ENCODE measurements at places on chromosomes 7 and 10.

- DNase-seq: no peak
Measured at GRCh38 chr7:133436014-133436428, 183.1 kb downstream of the EXOC4 start.

DNA sequence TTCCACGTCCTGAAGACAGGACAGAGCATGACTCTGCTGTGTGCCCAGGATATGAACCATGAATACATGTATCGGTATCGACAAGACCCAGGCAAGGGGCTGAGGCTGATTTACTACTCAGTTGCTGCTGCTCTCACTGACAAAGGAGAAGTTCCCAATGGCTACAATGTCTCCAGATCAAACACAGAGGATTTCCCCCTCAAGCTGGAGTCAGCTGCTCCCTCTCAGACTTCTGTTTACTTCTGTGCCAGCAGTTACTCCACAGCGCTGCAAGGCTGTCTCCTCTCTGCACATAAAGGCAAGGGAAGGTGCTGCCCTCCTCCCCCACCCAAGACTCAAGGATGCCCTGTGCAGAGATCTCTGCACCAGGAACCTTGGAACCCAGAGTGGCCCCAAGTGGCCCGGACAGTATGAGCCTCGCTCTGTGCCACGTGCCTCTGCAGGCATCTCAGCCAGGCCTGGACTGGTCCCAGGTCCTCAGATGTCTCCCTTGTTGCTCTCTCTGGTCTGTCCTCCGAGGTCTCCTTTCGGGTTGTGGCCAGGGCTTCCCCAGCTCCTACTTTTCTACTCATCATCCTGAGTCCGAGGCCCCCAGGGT, 230.3 kb upstream of the PRSS58 start:
- DNase-seq: no peak

DNA sequence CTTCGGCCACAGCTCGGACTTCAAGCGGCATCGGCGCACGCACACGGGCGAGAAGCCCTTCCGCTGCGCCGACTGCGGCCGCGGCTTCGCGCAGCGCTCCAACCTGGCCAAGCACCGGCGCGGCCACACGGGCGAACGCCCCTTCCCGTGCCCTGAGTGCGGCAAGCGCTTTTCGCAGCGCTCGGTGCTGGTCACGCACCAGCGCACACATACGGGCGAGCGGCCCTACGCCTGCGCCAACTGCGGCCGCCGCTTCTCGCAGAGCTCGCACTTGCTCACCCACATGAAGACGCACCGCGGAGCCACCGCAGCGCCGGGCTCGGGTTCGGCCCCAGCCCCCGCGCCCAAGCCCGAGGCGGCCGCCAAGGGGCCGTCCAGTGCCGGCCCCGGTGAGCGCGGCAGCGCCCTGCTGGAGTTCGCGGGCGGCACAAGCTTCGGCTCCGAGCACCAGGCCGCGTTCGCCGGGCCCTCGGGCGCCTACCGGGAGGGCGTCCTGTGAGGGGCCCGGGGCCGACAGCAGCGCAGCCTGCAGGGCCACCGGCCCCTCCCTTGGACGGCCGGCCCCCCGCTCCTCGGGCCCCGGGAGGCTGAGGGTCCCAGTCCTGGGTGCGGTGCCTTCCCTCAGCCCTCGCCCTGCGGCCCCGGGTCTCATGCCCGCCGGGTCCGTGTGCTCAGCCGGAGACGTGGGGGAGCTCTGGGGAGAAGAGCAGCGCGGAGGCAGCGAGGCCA, 17.2 kb downstream of the ZNF316 start:
- DNase-seq: no peak

DNA sequence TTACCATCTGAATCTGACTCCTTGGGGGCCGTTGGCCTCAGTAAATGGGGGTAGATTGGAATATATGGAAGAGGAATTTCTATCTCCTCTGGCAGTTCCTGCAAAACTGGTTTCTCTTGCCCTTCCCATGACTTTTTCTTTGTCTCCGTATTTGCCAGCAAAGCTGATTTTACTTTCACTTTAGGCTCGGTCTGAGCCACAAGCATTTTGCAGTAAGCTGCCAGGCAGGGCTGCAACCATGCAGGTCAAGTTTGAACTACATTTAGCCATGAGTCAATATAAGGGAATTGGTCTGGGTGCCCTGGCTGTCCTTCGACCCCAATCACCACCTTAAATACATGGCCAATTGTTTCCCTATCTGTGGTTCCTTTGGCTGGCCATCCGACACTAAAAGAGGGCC, 104.3 kb downstream of the TRIM24 start:
- no peak for DNase-seq

GRCh38 chr7:135645296-135645904, 16.9 kb upstream of the STMP1 start:
- DNase-seq: no peak

GRCh38 chr10:3836222-3836820, 51.3 kb upstream of the KLF6 start:
- no peak for DNase-seq

GRCh38 chr7:55555160-55555559, 17.1 kb downstream of the VOPP1 start:
- no peak for DNase-seq

DNA sequence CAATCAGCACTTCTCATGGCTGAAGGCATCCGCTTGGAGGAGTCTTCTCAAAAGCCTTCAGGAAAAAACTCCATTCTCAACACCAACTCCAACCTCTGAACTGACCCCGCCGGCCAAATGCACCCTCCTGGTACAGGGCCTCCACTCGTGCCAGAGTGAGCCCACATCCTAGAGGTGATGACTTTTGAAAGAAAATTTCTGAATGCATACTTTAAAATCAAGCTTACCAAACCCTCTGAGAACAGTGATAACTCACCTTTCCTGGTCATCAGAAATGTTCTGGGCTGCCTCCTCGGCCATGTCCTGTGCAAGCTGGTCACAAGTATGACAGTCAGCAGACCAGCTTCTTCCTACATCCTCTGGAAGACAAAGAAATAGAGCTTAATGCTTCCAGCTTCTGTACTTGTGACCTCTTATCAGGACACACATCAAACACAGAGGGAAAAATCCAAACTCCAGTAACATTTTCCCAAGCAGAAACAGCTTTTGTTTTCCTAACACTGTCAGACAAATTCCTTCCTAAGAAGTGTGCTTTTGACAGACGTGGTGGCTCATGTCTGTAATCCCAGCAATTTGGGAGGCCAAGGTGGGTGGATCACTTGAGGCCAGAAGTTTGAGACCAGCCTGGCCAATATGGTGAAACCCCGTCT, at the start of gene PKD1L1:
Gene PKD1L1 (minus strand): TSS at position 326 of the 650 bp plus-strand sequence. CDS start 26 bp downstream, at position 300.
- DNase-seq: no peak

DNA sequence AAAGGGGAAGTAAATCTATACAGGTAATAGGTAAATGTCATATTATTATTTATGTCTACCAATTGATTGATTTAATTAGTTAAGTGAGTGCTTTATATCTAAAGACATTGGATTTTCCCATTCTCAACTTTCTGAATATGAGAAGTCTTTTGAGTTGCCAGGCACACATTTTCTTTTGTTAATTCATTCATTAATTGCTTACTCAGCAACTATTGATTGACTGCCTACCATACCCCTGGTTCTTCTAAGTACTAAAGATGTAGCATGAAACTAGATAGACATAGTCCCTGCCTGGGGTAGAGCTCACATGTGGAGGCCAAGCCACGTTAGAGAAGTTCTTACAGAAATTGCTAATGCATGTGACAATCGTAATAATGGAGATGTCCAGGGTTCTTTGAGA, 253.1 kb upstream of the LYZL1 start:
- DNase-seq: no peak

GRCh38 chr7:30594048-30594539, 584 bp upstream of the GARS1 start:
- peak; percentile 31 for DNase-seq

DNA sequence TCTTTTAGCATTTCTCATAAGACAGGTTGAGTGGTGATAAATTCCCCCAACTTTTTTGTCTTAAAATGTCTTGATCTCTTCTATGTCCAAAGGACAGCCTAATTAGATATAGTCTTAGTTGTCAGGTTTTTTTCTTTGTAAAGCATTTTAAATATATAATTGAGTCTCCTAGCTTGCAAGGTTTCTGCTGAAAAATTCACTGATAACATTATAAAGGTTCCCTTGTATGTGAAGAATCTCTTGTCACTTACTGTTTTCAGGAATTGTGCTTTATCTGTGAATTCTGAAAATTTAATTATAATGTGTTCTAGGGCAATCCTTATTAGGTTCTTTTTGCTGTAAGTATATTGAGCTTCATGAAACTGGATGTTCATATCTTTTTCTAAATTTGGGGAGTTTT, 96.8 kb upstream of the ZNF92 start:
- DNase-seq: no peak

GRCh38 chr10:75209086-75209920, 1.3 kb upstream of the VDAC2 start:
- no peak for DNase-seq

- DNase-seq: no peak
Measured at GRCh38 chr7:30430777-30431176, 47.8 kb downstream of the NOD1 start.

- DNase-seq: no peak
Measured at GRCh38 chr10:13978533-13979115, 352.1 kb downstream of the FRMD4A start.

DNA sequence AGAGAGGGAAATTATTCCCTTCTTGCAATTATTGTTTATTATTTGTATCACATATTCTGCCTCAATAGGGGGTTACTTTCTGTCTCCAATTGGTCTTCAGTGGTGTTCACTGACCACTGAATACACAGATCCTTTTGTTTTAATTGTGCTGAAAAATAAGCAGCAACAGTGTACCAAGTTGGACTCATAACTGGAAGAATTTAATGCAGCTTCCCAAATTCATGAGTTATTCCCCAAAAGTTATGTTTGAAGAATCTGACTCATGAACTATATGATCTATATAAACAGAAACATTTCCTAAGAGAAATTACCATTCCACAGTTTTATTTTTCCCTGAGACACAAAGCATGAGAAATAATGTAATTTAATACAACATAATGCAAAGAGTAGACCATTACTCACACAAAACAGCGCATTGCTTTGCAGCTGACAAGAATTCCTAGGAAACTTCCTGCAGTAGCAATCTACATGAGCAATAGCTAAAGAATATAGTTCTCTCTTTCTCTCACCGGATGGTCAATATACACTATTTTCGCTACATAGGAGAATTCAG, 479.2 kb downstream of the HTR7 start:
- DNase-seq: no peak

DNA sequence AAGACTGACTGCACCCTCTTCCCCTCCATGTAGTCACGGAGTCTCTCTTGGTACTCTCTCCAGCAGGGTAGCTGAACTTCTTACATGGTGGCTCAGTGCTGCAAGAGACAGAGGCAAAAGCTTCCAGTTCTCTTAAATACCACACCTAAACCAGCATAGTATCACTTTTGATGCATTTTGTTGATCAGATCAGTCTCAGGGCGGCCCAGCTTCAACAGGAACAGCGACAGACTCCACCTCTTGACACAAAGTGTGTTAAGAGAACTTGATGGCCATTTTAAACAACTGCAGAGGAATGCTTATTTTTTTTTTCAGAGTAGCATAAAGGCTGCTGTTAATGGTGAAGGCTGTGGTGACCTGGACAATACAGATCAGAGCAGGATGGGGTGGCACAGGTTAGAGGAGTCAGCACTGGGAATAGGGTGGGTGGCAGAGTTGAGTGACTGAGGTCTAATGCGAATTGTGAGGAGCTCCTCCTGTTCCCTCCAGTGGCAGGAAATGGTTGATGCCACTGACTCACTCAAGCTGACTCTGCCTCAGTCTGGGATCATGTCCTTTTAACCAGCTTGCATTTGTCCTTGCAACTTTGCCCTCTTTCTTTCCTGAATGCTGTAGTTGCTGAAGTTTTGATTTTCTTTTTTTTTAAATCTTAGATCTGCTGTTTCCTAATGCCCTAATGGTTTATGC, 17.3 kb downstream of the MGAM start:
- DNase-seq: no peak

DNA sequence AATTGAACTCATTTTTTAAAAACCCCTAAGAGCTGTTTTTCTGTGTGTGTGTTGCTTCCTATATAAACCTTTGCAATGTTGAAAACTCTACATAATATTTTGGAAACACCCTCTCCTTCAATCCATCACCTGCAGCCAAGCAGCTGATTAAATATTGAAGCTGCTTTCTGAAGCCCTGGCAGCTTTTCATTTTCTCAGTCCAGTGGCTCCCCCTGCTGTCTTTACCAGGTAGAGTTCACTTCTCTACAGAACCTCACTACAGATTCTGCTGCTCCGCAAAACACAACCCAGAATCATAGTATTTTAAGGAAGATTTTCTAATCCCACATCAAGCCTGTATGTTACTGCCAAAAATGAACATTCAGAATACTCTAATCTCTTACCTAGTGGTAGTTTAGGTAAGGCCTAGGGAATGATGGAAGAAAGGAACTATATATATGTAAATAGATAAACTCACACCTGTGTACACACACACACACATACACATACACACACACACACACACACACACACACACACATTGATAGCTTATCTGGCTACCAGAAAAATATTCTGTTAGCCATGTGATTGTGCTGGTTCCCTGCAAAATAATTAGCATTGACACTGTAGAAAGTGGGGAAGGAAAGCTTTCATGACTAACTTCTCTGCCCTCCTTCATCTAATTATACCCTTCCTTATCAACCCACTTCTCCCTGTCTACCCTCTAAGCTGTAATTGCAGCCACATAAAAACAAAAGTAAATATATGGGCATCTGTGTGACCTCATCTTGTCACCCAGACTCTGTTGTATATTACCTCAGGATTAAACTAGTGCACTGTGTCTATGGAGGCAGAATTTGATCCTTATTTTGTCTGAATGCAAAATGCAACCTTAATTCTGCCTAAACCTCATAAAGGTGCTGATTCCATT, 229.5 kb upstream of the FZD1 start:
- peak; percentile 54 for DNase-seq

GRCh38 chr10:132745511-132745910, 40.4 kb downstream of the NKX6-2 start:
- no peak for DNase-seq

DNA sequence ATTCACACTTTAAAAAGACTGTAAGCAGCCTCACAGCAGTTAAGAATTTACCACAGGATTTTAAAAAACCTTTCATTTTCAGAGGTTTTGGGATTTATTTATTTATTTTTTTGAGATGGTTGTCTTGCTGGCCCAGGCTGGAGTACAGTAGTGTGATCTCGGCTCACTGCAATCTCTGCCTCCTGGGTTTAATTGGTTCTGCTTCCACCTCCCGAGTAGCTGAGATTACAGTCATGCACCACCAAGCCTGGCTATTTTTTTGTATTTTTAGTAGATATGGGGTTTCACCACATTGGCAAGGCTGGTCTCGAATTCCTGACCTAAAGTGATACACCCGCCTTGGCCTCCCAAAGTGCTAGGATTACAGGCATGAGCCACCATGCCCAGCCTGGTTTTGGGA, 19.1 kb downstream of the MINDY4 start:
- DNase-seq: no peak

All from anterior cingulate cortex (tissue), 58 donors.